Activated effector memory CD4-positive, alpha-beta T cell treated with Interleukin-2 at 50 U/mL for 16 hours (primary cell): ENCODE measurements at places on chromosomes 16 and 17.

GRCh38 chr17:81367171-81367570, 28.1 kb upstream of the BAHCC1 start:
- DNase-seq, result no peak

DNA sequence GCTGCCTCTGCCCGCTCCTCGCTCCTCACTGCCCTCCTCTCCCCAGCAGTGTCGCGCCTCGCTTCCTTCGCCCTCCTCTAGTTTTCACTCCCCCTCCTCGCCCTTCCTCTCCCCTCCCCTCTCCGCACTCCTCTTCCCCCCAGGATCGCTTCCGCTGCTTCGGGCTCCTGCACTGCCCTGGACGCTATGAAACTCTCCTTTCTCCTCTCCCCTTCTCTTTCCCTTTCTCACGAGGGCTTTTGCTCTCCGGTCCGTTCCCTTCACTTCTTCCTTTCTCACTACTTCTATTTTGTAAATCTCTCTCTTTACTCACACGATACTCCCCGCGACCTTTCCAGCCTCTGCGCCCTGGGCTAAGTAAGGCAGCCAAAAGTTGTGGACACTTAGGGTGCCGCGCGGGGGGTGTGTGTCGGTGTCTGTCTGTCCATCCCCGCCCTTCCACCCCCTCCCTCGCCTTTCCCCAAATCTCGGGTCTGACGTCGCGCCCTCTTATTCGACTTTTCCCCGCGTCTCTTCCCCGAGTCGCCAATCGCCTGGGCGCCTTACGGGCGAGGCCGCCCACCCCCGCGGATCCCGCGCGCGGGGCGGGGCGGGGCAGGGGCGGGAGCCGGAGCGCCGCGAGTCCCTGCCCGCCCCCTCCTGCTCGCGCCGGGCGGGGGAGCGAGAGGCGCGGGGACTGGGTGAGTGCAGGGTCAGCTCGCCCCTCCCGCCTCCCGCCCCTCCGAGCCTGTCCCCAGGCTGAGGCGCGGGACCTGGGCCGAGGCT, at the start of gene IRX3:
Gene IRX3, minus strand, starts transcription at position 422 of the 765 bp plus-strand sequence. CDS start 737 bp downstream, outside the sequence.
- DNase-seq, result no peak

DNA sequence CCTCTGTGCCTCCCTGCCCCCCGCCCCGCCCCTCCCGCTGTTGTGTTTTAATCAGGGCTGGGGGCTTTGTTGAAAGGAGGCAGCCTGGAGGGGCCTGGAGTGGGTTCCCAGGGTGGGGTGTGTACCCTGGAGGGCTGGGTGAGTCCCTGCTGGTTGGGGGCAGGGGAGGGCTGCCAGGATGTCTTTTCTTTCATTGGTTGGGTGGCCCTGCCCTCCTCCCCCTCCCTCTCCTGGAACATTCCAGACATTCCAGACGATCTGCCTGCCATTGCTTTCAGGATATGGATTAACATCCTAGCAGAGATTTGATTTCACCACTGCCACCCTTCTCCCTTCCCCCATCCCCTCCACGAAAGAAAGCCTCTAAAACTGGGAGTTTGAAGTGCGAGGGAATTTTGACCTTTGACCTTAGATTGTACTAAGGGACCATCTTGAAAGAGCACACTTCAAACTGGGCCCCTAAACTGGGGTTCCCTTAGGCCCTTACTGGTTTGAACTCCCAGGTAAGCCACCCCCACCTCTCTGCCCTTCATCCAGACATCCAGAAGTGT, 25.3 kb downstream of the IGF2BP1 start:
- no peak for DNase-seq

DNA sequence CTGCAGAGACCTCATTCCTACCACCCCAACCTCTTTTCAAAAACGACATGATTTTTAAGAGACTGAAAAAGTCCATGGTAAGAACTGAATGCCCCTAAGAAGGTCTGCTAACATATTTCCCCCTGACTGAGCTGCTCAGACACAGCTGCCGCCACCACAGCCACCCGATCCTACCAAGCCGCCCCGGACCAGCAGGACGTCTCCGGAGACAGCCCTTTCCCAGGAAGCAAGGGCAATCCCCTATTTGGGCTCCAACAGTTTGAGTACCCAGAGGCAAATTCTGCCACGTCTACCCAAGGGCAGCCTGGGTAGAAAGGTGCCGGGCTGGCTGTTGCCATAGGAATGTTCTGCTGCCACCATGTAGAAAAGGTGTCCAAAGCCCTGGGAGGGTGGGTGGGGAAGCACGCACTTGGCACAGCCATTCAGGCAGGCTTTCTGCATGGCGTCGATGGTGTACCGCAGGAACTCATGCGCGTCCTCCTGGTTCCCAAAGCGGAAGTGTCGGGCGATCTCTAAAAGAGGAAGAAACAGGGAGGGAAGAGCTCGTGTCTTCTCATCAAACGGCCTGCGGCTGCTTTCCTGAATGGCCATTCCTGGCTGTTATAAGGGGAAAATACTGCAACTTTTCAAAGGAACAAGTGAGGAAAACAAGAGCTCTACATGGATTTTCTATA, 13.6 kb downstream of the USP36 start:
- no peak for DNase-seq

- DNase-seq, result no peak
Measured at GRCh38 chr17:41594363-41594915, 7.7 kb upstream of the KRT14 start.

DNA sequence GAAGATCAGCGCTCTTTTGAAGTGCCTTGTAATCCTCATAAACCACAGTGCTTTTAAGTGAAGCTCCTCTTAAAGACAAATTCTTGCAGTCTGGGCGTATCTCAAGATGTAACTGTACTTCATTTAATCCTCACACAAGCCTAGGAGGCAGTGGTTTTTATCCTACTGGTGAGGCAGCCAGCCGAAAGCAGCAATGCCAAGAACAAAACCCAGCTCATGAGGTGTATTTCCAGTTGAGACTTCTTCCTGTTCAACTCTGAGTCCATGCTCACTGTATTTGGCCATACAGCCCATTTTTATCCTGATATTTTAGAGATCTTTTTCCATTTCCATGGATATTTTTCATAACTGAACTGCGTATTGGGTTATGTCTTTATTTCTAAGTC, 13.7 kb downstream of the CTRB2 start:
- DNase-seq, result no peak

DNA sequence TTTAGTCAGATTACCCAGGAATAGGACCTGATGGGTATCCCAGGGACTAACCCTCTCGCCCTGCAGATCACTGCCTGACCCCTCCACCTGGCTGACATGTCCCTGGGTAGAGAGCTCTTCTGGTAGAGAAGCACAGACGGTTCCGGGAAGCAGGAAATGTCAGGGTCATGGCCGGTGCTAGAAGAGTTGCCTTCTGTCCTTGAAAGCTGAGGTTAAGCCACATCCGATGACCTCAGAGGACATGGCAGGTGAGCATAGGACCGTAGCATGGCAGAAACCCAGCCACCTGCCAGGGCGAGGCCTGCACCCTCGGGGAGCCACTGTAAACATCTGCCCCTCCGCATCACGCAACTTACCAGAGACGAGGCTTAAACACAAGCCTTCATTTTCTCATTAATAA, 483.7 kb downstream of the SOX9 start:
- DNase-seq, result no peak

DNA sequence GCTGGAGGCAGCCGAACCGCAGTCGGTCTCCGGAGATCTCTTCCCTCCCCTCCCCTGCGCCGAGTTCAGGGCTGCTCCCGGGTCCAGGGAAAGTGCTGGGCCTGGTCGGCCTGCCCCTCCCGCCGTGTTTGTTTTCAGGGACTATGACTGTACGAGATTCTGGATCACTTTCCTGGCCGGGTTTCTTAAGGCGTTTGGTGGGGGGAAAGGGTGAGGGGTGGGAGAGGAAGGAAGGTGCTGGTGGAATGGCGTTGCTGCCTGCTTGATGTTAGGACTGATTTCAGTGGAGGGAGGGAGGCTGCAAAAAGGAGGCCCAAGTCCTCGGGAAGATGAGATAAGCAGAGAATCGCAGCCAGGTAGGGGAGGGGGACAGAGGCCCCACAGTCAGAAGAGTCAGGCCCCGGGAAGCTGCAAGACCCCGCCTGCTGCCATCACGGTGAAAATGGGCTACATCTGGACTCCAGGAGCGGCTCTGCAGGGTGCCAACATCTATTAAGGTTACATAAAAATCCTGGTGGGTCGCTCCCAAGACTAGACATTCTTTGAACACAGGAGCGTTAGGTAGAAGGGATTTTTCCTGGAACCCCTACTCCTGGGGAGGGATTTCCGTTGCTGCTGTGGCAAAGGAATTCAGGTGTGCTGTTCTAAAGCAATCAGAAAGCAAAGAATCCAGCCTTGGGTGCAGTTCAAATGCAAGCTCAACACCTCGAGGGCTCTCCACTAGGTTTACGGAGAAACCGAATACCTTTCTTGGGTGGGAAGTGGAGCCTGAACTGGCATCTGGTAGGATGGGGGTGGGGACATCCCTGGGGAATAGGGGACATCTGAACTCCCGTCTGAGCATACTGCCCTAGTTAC, 1.2 kb downstream of the ARHGAP44 start:
- DNase-seq, result no peak

DNA sequence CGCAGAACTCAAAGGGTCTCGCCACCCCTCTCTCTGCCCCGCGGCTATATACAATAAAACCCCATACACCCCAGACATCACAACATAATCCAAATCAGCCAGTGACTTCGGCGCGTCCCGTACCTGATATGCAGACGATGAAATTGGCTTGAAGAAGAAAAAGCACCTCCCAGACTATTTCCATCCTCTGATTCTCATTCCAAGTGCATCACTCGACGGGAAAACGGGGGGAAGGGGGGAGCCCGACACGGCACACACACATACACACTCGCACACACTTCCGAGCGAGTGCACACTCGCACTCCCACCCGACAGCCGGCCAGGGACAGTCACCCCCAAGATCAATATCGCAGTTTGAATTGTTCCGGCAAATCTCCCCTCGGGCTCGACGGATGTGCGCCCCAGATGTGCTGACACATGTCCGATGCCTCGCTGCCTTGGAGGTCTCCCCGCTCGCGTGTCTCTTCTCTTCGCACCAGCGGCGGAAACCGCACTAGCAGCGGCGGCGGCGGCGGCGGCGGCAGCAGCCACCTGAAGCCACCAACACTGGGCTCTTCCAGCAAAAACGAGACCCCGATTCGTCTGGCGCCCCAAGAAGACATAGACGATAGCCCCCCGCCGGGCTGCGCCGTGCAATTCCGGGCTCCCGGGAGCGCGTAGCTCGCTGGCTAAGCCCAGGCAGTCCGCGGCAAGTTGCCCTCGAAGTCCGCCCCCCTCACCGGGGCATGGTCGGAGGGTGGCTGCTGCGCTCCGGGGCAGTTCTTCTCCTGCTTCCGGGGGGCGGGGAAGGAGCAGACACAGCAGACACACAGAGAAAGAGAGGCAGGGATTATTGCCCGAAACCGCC, 688 bp downstream of the CA10 start:
- no peak for DNase-seq

DNA sequence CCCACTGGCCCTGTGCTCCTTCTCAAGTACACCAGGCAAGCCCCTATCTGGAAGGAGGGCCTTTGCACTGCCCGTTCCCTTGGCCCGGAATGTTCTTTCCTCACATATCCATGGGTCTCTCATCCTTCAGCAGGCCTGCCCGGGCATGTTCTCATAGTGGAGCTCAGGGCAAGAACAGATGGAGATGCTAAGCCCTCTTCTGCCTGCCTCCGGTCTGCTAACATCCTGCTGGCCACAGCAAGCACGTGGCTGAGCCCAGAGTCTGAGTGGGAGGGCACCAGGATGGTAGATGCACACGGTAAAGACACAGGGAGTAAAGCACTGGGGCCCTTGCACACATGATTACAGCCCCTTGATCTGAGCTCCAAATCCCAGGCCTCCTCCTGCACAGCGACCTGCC, 19.8 kb upstream of the ANKRD40CL start:
- DNase-seq, result no peak

DNA sequence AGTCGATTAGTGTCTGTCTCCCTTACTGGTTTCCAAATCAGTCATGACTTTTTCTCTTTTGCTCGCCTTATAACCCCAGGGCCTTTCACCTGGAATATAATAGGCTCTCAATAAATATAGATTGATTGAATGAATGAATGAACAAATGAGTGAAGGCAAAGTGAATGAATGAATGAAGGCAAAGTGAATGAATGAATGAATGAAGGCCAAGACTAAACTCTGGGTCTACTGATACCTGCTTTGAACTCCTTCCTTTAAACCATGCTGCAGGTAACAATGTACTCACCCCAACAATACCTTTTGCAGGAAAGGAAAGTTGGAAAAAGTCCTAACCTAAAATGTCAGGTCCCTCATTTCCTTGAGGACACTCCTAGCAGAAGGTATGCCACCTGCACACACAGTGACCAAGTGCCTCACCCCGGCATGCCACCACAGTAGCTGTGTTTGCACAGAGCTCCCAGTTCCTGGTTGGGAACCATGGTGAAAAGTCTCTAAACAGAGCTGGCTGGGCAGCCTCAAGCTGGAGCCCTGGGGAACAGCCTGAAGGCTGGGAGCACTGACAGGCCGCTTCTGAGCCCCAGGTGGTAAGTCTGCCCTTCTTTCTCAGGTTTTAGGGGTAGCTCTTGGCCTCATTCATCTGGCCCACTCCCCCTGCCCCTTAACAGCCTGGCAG, 42.7 kb upstream of the ANKFN1 start:
- no peak for DNase-seq

DNA sequence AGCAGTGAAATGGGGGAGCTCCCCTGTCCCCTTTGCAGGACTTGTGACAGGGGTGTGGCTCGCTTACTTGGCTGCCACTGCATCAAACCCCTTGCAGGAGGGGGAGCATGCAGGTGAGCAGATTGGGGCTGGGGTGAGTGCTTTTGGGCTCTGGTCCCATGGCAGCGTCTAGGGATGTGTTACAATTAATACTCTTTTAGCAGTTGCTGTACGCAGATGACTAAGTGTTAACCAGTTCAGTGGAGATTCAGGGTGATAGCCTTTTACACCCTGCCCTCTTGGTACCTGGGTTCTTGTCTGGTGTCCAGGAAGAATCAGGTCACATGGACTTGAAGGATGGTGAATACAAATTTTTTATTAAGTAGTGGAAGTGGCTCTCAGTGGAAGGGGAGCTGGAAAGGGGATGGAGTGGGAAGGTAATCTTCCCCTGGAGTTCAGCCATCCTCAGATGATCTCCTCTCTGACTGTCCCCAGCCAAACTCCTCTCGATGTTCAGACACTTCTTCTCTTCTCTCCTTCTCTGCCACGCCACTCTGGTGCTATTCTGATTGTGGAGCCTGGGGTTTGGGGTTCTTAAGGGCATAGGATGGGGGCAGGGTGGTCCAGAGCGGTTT, 100.1 kb downstream of the MARF1 start:
- no peak for DNase-seq

DNA sequence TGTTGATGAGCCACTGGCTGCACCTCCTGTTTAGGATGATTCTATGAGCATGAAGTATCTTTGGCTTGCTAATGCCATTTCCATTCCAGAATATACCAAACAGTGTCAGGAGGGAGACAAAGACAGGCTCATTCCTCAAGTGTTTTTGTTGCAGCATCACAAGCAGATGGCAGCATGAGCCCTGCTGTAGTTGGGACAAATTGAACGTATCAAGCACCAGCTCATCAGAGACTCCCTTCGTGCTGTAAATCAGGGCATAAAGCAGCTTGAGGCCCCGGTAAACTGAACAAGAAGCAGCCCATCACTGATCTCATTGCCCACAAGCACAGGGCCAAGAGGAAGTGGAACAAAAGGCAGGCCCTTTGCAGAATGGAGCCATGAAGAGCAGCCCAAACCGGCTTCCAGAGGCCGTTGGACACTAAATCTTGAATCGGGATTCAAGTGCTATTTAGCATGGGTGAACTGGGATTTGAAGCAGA, 45.9 kb upstream of the HS3ST3A1 start:
- DNase-seq, result no peak
